Natural killer cell (primary cell): ENCODE measurements at places on chromosomes 1 and 21. TPM values are rescaled to one million over a fixed set of nuclear protein-coding genes. Genes with fewer than 3 reads are reported as not detected.

SELP gene
- 5.4 TPM for total RNA-seq

SLC44A3 gene
- total RNA-seq: not detected

RIIAD1 gene
- not detected for total RNA-seq

KIF14 gene
- 0.48 TPM for total RNA-seq

NRIP1 gene
- 42.6 TPM for total RNA-seq

WNT4 gene
- not detected for total RNA-seq

IFI44 gene
- 35.5 TPM for total RNA-seq

LCE2A gene
- total RNA-seq: not detected

PRDM16 gene
- total RNA-seq: 0.25 TPM
